ENCODE measurements at places on chromosomes 13 and 19.
A peak's percentile ranks its signal among the peaks of the same experiment; 100 is the strongest.

- no peak for DNase-seq
Measured at GRCh38 chr19:2488942-2489731, 13.2 kb downstream of the GADD45B start.

GRCh38 chr13:47004027-47004426 is 107.2 kb upstream of the HTR2A start:
- DNase-seq, result no peak

DNA sequence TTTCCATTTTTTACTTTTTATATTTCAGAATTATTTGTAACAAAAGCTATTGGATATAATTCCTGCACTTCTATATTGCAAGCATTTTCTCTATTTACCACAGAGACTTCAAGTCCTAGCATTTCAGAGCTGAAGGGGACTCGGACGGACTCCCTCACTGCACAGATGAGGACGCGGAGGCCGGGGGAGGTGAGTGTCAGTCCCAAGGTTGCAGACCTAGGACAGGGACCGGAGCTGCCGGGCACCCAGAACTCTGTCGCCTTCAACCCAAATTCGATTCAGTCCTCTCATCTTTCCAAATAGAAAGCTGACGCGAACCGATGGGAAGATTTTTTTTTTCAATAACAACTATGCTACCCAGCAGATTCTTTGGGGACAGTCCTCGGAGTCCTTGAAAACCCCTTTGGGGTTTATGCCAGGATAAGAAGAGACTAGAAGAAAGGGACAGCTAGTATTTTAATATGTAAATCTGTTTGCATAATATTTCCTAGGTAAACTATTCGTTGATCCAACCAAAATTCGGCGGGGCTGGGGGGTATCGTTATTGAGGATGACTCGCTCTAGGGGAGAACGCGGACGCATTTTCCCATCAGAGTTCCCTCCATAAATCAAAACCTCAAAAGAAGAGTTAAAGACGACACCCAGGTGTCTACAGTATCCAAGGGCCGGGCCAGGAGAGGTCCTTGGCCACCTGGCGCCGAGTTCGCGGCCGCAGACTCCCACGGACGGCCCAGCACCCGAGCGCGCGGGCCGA is 803 bp downstream of the FLT3 start:
- DNase-seq, result no peak

DNA sequence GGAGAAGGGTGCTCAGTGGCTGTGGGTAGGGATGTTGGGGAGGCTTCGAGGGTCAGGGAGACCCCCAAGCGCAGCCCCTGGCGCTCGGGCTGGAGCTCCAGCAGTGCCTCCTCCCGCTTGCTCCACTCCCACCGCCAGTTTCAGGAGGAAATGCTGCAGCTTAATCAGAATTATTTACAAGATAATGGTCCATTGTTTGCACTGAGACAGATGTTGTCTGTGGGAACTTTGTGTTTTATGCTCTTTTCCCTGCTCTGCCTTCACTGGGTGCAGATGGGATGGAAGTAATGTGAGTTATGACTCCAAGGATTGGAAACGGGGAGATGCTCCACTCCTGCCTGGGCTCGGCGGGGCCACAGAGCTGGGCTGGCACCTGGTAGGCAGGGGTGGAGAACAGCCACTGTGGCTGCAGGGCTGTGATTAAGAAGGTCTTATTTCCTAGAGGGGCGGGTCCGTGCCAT is 192.4 kb downstream of the ZNF536 start:
- DNase-seq, result no peak

GRCh38 chr19:48962849-48963165 is 2.3 kb upstream of the FTL start:
- DNase-seq, result no peak

DNA sequence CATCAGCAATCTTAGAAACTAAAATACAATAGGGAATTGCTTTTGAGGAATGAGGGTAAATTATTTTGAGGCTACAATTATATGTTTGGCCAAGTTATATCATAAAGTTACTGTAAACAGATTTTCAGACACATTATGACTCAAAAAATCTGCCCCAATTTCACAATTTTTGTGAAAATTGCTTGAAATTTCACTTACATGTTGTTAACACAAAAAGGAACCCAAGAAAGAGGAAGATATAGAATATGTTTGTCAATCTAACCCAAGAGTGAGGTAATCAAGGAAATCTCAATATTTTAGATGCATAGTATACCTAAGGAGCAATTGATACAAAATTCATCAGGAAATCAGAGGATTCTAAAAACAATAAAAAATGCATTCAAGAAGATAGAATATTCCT is 73.9 kb upstream of the FNDC3A start:
- DNase-seq, result no peak

GRCh38 chr19:11382898-11383705 is 1.0 kb downstream of the EPOR start:
- DNase-seq, result peak; percentile 54

- no peak for DNase-seq
Measured at GRCh38 chr13:97004886-97005285, 10.6 kb upstream of the OXGR1 start.

DNA sequence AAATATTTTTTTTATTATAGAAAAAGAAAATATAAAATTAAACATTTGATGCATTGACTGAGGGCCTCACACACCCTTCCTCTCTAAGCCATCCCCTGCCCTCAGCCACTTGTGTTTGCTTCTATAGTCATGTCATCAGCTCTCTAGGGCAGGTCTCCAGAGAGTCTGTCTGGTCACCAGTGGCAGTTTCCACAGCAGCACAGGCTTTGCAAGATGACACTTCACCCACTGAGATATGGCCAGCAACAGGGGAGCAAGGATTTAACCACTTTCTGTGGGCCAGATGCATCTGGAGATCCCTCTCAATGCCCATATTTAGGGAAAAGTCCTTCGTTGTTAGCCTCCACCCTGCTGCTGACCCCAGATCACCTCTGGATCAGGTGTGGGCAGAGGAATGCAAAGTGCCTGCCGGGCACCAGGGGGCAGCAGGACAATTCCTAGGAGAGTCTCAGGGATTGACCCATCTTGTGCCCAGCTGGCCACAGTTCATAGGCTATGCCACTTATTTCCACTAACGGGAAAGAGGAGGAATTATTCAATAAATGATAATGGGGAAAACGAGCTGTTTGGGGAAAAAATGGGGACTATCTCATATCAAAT is 4.8 kb downstream of the ABCC4 start:
- DNase-seq, result peak; percentile 19

- no peak for DNase-seq
Measured at GRCh38 chr13:24654741-24655140, 25.5 kb upstream of the ATP12A start.

GRCh38 chr19:31511696-31512095 is 162.5 kb upstream of the TSHZ3 start:
- DNase-seq, result no peak

DNA sequence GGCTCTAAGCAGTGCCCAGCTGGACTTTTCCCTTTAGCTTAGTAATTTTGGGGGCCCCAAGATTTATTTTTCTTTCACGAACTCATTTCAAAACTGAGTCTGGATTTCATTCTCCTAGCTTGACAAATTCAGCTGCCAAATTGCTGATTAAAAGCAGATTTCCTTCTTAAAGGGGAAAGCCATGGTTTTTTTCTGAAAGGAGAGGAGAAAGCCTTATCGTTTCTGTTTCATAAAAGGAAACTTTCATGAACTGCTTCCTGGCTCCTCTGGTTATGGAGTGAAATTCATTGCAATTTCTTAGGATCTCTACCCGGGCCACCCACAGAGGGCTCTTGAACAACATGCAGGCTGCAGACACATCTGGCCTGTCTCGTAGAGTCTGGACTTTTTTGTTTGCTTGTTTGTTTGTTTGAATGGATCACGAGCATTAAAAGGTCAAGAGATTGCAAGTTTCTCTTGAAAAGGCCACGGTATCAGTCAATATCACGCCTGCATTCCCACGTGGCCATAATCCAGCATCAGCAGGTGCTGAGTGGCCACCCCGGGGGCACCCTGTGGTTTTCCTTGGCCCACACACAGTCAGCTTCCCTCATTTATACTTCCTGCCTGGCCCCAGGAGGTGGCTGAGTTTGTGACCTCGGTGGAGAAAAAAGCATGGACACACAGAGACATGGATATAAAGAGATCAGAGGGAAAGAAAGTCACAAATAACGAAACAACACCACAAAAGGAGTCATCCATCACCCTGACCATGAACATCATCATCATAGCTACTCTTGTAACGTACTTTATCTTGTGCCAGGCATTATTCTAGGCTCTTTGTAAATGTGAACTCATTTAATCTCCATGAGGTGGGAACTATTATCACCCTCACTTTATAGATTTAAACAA is 10.5 kb upstream of the KLK4 start:
- DNase-seq, result no peak

GRCh38 chr13:38819053-38819452 is 132.2 kb downstream of the FREM2 start:
- DNase-seq, result no peak

DNA sequence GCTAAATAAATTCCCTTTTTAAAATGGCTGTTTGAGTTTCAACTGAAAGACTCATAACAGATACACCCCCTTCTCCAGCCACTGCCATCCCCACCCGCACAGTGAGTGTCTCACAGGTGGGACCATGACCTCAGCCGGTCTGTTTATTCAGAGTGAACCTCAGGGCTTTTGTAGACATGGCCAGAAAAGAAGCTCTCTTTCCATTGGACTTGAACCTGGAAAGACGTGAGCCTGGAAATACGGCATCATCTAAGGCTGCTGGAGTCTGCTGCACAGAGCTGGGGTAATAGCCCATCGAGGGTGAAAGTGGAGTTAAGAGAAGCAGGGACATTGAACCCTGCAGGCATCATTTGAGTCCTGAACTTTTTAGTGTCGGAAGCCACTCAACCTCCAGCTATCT is 15.2 kb upstream of the KPNA3 start:
- DNase-seq, result no peak

- DNase-seq, result no peak
Measured at GRCh38 chr13:99085808-99086266, 108.0 kb upstream of the DOCK9 start.

GRCh38 chr13:59776924-59777690 is 386.6 kb downstream of the DIAPH3 start:
- no peak for DNase-seq

DNA sequence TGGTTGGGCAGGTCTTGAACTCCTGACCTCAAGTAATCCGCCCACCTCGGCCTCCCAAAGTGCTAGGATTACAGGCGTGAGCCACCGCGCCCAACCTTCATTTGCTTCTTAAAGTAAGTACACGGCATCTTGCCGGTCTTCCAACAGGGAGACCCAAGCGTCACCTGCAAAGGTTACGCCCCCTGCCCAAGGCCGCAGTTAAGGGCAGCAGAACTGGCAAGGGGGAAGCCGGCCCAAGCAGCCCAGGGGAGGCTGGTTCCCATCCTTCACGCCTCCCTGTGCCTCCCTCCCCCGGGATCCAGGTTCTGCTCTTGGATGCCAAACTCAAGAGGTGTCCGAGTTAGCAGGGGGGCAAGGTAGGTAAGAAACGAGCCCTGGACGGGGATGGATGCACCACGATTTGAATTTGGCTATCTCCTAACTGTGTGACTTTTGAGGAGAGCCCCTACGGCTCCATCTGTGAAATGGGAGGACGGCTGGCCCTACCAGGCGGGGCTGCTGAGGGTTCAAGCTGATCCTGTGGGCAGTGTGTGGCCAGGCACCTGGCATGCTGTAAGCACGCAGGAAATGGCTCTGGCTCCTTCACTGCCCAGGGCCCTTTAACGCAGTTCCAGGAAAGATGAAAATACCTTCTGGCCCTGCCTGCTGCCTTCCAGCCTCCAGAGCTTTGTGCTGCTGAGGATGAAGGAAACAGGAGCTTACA is 9.0 kb downstream of the RFX1 start:
- DNase-seq, result no peak

DNA sequence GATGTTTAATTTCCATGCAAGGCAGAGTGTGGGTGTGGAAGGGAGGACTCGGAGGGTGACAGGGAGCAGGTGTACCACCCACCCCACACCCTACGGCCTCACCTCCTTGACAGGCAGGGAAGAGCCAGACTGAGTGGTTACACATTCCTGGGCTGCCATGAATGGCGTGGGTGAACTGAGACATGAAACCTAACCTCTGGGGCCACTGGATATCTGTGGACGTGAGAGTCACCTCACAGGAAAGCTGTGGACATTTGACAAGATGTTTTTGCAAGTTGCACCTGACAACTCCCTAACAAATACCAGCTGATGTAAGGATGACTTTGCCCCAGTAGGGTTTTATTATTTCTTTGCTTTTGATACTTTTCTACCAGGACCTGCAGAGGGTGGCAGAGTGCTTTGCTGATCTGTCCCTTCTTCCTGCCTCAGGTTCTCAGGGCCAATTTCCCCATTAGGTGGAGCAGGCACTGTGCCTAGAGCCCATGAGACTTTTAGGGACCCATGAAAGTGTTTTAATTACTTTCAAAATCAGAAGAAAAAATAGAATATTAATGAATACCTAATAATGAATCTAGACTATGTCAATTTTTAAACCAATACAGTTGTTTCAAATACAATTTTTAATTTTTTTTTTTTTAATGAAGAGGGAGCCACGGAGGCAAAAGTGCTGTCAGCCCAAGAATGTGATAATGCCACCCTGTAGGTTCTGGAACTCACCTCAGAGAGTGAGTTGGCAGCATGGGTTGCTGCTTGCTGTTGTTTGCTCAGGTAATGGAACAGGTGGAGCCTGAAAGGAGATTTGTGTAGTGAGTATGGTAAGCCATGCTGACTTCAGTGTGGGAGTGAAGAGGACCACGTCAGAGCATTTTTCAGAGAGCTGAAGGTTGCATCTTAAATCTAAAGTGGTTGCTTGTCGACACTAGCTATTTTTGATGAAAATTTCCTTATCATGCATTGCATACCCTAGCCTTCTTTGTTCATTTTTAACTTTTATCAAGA is 58.0 kb upstream of the CYSLTR2 start:
- DNase-seq, result peak; percentile 66

GRCh38 chr13:109859898-109860297 is 73.5 kb upstream of the IRS2 start:
- no peak for DNase-seq

DNA sequence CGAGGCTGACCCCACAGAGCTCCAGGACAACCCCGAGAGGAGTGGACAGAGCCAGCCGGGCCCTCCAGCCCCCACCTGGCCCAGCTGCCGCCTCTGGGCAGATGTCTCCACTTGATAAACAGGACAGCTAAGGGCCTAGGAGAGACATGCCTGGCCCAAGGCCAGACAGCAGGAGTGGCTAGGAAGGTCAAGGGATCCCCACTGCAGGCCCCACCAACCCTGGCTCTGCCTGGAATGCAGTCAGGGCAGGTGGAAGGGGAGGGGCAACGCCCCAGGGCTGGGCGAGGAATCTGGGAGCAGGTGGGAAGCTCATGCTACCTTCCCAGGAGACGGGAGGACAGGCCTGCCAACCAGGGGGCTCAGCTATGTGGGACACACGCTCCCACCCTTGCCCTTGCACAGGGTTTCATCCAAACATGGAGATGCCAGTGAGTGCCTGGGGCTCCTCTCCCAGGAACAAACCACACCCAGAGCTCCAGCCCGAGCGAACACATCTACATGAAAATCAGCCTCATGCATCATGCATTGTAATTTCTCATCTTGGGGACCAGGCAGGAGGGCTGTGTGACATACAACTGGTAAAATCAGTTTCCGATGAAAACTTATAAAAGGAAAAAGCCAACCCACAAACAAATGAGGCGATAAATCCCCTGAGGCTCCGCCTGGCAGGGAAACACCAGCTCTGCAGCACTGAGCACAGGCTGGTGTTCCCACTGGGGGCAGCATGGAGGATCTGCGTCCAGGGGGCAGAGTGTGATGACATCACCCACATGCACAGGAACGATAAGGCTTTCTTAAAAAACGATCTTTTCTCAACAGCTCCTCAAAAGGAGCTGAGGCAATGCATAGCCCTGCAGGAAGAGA is 25.0 kb downstream of the SH3GL1 start:
- no peak for DNase-seq
